Activated gamma-delta T cell (primary cell): ENCODE measurements at places on chromosomes 1 and 21.

DNA sequence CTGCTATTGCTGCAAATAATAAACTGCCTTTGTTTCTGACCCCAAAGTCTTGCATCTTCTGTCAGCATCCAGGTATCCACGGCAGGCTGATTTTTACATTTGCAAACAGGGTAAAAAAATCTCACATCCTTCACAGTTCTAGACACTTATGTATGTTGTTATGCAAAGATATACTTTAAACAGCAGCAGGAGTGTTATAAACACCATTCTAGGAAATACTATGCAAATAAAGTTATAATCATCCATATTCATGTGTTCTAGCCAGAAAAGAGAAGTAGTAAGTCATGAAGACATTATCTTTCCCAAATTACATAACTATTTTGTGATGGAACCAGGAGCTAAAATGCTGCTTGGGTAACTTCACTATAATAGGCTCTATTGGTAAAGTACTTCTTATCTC is 534.2 kb downstream of the LTN1 start:
- no peak for DNase-seq

GRCh38 chr1:94641990-94642389 is 100.4 kb upstream of the F3 start:
- no peak for DNase-seq

- DNase-seq, result no peak
These were observed 407.8 kb upstream of the DAB1 start for GRCh38 chr1:57831624-57832023.

- DNase-seq, result no peak
These were observed 225.3 kb upstream of the B3GALT2 start for GRCh38 chr1:193411714-193412113.

- DNase-seq, result no peak
These were observed 53.6 kb downstream of the GLUL start for GRCh38 chr1:182337736-182338571.

DNA sequence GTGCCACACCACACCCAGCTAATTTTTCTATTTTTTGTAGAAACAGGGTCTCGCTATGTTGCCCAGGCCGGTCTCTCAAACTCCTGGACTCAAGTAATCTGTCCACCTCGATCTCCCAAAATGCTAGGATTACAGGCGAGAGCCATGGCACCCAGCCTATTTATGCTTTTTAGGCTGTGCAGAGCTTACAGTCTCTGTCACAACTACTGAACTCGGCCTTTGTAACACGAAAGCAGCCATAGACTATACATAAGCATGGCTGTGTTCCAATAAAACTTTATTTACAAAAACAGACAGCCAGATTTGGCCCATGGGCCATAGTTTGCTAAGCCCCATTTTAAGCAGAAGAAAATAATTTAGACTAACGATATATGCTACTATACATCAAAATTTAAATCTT is 54.4 kb downstream of the NID1 start:
- DNase-seq, result no peak

DNA sequence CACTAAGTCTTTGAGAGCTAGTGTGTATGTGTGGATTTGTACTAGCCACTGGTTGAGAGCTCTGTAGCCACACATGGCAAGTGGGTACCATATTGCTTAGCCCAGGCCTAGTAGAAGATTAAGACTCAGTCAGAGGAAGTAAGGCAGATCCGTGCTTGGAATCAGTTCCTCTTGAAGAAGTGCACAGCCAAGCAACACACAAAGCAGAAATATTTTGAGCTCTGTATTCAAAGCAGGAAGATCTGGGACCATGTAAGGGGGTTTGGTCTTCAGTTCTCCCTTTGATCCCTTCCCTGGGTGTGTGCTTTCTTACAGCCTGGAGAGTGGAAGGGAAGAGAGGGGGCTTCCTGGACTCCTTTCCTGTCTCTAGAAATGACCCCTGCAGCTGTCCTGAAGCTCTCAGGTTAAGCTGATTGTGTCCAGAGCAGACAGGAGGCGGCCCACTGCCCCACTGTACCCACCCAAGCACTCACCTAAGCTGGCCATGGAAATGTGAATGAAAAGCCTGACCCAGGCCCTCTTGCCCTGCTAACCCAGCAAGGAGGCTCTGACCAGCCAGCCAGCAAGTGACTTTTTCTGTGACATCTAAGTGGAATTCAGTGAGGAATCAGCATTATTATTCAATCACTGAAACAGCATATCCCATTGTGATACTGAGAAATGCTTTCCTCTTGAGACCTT is 3.6 kb downstream of the ETS2 start:
- DNase-seq, result no peak

- no peak for DNase-seq
These were observed 49.5 kb upstream of the LRRN2 start for GRCh38 chr1:204735042-204735441.

DNA sequence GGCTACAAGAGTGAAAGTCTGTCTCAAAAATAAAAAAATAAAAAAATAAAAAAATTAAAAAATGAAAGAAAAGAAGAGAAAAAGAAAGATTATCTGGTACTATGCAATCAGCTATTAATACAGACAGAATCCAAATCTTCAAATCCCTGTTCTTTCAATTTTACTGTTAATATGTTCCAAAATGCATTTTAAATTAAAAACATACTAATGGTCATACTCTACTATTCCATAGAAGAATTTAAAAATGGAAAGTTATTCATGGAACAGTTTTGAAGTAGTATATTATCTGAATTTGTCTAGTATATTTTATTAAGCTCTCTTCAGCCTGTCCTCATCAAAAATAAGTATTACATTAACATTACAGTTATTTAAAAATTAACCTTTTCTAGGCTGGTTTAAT is 430.1 kb downstream of the PTBP2 start:
- DNase-seq, result no peak

- no peak for DNase-seq
These were observed 66.2 kb downstream of the COQ8A start for GRCh38 chr1:227006226-227006796.

DNA sequence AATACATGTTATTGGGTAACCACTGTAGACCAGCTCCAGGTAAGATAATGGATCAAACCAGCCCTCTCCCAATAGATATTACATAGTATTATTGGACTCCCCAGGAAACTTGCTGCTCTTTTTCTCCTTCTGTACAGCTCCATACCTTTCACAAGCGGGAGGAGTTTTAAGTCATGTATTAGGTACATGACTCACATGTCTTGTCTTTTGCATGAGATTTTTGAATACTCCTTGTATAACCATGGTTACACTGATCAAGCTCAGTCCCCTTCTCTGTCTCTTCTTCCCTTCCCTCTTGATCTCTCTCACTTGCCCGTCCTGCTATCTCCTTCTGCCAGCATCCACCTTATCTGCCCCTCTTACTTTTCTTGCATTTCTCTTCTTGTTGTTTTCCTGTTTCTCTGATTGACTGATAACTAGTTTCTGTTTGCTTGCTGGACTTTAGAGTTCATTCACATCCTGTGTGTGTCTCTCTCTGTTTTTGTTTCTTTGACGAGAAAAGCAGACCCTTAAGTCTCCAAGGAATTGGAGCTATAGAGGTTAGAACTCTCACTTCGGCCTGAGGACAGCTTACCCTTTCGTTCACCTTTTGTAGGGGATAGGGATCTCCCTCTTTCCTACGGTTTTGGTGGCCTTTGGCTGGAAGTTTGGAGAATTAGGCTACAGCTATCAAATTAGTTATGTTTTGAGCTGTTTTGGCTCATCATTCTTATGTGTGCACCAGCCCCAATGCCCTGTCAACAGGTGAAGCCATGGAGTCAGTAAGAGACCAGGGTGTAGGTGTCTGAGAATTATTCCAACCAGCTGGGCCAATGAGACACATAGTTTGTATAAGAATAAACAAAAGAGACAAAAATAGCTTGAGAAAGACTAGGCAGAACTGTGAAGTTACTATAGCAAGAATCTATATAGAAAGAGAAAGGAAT is 49.0 kb upstream of the ASB17 start:
- DNase-seq, result no peak

DNA sequence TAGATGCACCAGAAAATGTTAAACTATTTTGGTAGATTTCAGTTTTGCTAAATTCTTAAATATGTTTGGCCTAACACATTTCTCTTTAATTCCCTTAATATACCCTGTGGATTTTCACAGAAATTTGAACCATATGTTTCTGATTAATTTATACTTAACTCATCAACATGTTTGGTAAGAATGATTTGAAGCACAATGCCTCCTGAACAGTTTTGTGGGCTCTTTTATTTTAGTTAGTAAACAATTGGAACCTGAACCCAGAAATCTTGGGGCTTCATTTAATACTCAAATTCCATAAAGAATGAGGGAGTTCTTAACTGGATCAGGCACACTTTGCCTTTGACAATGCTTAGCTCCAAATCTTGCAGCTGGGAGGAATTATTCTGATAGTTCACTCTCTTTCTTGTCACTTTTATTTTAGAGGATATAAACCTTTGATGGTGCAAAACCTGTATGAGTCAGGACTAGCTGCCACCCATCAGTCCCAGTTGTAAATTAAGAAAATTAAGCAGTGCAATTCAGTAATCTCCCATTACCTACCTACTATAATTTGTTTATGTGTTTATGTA is 24.6 kb upstream of the LYPLAL1 start:
- DNase-seq, result no peak

GRCh38 chr1:223712194-223712849 is at the start of gene CAPN2:
Gene CAPN2, plus strand, starts transcription at chr1:223712539. Its CDS starts 102 bp downstream, at chr1:223712641.
- DNase-seq, result peak; percentile 48
